ENCODE measurements at places on chromosomes 5 and 9.

GRCh38 chr5:128462330-128462729 lies 75.7 kb downstream of the FBN2 start:
- DNase-seq, result no peak

DNA sequence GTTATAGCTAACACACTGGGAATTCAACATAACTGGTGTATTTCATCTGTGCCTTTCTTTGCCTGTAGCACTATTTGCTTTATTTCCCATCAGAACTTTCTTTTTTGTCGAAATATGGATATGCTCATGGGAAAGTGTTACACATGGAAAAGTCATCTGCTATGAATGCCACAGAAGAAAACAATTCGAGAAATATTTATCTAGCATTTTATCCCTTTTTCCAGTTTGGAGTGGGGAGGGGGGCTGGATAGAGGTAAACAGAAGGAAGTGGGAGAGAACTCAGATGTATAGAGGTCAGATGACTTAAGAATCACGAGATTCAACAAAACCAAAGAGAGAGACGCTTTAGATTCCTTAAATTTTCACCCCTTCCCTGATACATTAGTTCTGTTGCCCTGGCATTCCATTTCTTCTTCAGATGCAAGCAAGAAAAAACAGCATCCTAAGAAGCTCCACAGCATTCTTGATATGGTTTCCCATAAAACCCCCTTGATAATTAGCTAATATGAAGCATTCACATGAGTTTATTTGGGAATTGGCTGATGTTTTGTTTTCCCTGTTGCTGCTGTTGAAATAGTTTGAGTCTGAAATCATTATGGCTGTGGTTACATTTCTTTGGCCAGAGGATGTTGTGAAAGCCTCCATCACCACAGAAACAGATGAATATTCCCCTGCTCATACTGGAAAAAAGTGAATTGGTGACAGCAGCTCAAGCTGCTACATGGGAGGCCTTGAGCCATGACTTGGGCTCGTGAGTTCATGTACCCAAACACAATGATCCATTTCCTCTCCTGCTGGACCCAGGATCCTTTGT lies 335.8 kb upstream of the DAB2 start:
- DNase-seq, result no peak

GRCh38 chr5:56900395-56900794 lies 9.0 kb upstream of the SETD9 start:
- no peak for DNase-seq

GRCh38 chr5:123299136-123299535 lies 124.1 kb downstream of the CEP120 start:
- DNase-seq, result no peak

- peak; percentile 27 for DNase-seq
These were observed 108.3 kb upstream of the KIF2A start for GRCh38 chr5:62197697-62198096.

Data from NCI-H1417 (cell line).